ENCODE measurements at places on chromosomes 4 and X.

- no peak for DNase-seq
These were observed 90.9 kb upstream of the SRD5A3 start for GRCh38 chr4:55255179-55255578.

DNA sequence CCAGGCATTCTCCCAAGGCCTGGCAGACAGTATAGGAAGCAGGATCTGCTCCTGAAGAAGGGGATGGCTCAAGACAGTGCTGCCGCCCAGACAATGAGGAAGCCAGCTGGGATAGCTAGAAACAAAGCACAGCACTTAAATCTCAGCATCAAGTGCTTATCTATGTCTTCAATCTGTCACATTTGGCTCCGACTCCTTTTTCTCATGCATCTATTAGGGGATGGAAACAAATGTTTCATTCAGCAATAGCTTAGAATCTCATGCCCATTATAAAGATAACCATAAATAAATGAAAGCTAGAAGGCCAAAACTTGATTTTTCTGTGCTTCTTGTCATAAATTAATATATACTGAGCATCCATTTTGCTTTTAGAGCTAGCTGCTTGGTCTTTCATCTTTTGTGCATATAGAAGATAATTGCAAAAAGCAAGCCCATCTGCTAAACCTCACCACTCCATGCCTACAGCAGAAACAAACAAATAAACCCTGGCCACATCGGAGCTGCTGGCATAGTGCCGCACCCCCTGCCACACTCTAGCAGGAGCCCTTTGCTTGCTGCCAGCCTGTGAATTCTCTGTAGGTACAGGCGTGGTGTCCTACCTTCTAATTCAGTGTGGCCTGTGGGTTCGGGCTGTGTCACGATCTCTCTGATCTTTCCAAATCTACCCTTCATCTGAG lies 75.9 kb downstream of the AASDH start:
- DNase-seq, result peak; percentile 40

- peak; percentile 16 for DNase-seq
These were observed 42.7 kb upstream of the RASSF6 start for GRCh38 chr4:73662709-73663546.

DNA sequence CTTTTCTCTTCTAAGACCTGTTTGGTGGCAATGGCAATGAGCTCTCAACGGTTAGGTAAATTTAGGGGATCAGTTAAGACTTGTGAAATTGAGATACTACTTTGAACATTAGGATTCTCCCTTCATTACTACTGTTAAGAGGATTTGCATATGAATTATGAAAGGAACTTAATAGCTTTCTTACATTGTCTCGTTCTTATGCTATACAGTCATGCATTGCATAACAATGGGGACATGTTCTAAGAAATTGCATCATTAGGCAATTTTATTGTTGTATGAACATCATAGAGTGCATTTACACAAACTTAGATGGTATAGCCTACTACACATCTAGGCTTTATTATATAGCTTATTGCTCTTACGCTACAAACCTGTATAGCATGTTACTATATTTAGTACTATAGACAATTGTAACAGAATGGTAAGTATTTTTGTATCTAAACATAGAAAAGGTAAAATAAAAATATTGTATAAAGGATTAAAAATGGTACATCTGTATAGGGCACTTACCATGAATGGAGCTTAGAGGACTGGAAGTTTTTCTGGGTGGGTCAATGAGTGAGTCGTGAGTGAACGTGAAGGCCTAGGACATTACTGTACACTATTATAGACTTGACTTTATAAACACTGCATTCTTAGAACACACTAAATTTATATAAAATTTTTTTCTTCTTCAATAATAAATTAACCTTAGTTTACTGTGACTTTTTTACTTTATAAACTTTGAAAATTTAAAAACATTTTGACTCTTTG lies 62.5 kb downstream of the PAQR3 start:
- no peak for DNase-seq

DNA sequence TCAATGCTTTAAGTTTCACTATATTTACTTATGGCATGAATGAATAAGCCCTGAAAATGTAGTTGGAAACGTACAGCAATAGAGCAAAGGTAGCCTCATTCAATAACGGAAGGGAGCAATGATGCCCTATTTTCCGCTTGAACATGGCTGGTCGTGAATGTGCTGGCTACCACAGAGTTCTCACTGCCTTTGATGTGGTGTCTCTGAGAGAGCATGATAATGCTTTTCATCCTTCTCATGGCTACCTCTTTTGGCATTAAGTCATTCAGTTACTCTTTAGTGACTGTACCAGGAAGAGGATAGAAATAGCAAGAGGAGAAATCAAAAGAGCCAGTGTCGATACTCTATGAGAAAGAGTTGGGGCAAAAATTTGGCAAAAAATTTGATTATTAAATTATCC lies 308.0 kb downstream of the PPP3CA start:
- DNase-seq, result no peak

GRCh38 chr4:109676886-109677285 lies 26.4 kb downstream of the CASP6 start:
- no peak for DNase-seq
